ENCODE measurements at places on chromosomes 13 and 19.
A peak's percentile ranks its signal among the peaks of the same experiment; 100 is the strongest.

DNA sequence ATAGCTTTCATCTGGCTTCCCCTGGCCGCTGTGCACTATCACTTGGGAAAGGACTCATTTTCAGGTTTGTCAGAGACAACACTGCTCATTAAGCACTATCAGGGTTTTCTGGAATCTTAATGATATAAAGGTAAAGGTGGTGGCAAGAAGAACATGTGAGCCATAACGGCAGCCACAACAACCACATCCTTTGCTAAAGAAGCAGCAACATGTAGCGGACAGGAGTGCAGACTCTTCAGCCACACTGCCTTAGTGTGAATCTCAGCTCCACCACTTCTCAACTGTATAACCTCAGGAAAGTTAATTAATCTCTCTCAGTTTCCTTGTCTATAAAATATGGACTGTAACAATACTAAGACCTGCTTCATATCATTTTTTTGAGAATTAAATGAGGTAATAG lies 24.1 kb upstream of the MIR17HG start:
- DNase-seq: no peak

GRCh38 chr13:101490406-101491015 lies 38.0 kb downstream of the ITGBL1 start:
- no peak for DNase-seq

- DNase-seq: peak; percentile 9
These were observed 1.9 kb downstream of the KLF12 start for GRCh38 chr13:74132152-74132775.

DNA sequence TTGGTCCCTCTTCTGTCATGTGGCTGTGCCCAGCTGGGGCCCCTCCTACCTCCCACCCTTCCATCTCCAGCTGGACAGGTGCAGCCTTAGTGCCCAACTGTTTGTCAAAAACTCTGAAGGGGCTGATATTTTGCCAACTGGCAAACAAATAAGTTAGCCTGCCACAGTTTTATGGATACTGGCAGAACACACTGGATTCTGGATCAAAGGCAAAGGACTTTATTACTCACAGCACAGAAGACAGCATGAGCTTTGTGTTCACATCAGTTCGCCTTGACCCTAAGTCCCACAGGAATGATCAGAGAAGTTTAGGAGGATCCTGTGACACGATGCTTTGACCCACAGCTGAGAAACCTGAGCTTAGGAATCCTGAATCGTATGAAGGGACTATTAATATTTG lies 16.4 kb downstream of the KLK2 start:
- DNase-seq: no peak

- DNase-seq: no peak
These were observed 472.7 kb downstream of the DIAPH3 start for GRCh38 chr13:59690857-59691500.

DNA sequence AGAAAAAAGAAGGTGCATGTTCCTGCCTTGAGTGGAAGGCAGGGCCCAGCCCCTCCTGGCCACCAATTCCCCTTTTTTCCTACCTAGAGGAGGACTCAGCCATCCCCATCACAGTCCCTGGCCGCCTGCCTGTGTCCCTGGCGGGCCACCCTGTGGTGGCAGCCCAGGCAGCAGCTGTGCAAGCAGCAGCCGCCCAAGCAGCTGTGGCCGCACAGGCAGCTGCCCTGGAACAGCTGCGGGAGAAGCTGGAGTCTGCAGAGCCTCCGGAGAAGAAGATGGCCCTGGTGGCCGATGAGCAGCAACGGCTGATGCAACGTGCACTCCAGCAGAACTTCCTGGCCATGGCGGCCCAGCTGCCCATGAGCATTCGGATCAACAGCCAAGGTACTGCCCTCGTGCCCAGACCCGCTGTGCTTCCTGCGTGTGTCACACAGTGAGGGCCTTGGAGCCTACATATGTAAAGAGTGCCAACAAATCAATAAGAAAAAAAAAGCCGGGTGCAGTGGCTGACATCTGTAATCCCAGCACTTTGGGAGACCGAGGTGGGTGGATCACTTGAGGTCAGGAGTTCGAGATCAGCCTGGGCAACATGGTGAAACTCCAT lies 17.6 kb upstream of the WDR18 start:
- no peak for DNase-seq

DNA sequence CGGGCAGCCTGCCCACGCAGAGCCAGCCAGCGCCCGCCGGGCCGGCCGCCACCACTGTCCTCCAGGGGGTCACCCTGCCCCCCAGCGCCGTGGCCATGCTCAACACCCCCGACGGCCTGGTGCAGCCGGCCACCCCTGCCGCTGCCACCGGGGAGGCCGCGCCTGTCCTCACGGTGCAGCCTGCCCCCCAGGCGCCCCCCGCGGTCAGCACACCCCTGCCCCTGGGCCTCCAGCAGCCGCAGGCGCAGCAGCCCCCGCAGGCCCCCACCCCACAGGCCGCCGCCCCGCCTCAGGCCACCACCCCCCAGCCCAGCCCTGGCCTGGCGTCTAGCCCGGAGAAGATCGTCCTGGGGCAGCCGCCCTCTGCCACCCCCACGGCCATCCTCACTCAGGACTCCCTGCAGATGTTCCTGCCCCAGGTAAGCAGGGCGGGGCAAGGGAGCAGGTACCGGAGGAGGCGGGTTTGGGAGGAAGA lies 32.3 kb upstream of the EHD2 start:
- no peak for DNase-seq

DNA sequence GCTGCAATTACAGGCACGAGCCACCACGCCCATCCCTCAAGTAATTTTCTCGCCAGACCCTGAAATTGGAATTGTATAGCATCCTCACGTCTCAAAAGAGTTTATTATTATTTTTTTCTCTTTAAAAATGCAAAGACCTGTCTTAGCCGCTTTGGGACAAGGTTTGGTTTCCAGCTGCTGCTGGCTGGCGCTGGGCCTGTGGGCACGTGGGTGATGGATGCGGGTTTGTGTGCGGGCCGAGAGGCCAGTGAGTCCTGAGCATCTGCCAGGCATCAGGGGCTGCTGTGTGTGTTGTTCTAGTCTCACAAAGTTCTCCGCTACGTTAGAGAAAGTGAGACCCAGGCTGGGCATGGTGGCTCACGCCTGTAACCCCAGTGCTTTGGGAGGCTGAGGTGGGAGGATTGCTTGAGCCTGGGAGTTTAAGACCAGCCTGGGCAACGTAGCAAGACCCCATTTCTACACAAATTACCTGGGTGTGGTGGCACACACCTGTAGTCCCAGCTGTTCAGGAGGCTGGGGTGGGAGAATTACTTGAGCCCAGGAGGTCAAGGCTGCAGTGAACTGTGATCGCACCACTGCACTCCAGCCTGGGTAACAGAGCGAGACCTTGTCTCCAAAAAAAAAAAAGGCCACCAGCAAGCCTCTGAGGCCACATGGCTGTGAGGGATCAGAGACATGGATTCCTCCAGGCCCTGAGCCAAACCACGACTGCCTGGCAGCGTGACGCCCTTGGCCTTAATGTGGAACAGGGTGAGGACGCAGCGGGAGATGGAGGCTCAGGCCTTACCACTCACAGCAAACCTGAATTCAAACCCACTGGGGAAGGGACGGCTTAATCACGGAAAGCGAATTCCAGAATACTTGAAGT lies 4.7 kb upstream of the TMPRSS9 start:
- no peak for DNase-seq

GRCh38 chr13:41960211-41960636 lies 685 bp downstream of the VWA8 start:
- DNase-seq: no peak

DNA sequence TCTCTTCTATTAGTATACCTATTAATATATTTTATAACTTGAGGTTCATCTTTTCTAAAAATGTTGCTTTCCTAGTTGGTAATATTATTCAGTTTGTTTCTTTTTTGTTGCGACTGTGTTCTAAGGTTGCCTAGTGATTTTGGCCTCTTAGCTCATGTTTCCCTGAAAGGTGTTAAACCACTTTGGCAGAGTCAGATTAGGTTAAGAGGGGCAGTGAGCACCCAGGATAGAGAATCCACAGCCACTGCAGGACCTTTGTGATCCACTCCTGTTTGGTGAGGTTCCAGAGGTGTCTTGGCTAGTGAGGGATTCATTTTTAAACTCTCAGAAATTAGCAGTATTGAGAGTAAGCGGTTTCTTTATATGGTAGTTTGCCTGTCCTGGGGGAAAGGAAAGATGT lies 14.9 kb upstream of the GPR18 start:
- DNase-seq: no peak

DNA sequence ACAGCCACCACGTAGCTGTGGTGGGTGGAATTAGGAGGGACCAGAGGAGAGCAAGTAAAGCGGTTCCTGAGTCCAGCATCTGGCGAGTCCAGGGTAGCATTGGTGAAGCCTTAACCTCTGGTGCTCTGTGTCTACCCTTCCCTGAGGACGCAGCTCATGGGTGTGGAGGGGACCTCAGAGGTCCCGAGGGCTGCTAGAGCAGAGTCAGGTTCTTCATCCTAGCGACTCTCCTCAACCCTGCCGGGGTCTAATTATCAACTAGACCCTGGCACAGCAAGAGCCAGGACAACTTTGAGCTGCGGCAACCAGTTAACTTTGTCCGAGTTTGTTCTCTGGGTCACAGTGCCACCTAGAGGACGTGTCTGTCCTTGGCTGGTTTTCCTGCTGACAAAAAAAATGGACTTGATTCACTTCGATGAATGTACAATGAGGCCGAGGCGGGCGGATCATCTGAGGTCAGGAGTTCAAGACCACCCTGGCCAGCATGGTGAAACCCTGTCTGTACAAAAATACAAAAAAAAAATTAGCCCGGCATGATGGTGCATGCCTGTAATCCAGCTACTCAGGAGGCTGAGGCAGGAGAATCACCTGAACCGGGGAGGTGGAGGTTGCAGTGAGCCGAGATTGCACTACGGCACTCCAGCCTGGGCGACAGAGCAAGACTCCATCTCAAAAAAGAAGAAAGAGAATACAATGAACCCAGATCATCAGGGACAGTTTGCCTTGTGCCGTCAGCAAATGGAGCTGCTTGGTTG lies 25.0 kb downstream of the TSSK6 start:
- DNase-seq: peak; percentile 49
